ENCODE measurements at places on chromosomes 2 and 18. TPM values are rescaled to one million over a fixed set of nuclear protein-coding genes. Genes with fewer than 3 reads are reported as not detected.

- DNase-seq = no peak
- H3K4me3 ChIP-seq = no peak overlapping the region
- no peak overlapping the region for H3K27ac ChIP-seq
- no peaks in the 10 kb centered on the region for H3K36me3 ChIP-seq
- H3K4me1 ChIP-seq = no peaks in the 10 kb centered on the region
Observed at GRCh38 chr2:12265646-12266045, 451.1 kb upstream of the TRIB2 start.

- no peaks in the 10 kb centered on the region for H3K36me3 ChIP-seq
- H3K4me1 ChIP-seq = no peaks in the 10 kb centered on the region
- H3K27me3 ChIP-seq = no peaks in the 10 kb centered on the region
- no peak overlapping the region for H3K27ac ChIP-seq
Observed at GRCh38 chr2:15159751-15160177, 401.4 kb downstream of the NBAS start.

GRCh38 chr2:23107327-23107941 is 277.5 kb upstream of the KLHL29 start:
- H3K27ac ChIP-seq = no peak overlapping the region
- no peaks in the 10 kb centered on the region for H3K27me3 ChIP-seq
- no peaks in the 10 kb centered on the region for H3K36me3 ChIP-seq
- no peak for DNase-seq

DNA sequence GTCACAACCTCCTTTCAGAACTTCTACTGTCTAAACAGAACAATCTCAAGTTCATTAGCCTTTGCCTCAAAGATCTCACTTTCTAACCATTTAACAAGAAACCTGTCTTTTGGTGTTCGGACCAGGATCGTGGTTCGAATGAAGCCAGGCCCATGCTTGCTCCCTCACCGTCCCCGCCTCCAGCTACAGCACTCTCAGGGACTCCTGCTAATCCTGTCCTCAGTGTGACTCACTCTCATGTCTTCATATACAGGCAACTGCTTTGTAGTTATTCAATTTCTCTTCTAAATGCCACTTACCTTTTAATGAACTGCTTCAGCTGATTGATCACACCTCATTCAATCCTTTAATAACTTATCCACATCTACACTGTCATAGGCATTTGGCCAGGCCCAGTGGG is 15.8 kb downstream of the SERTAD2 start:
- H3K27ac ChIP-seq = no peak overlapping the region
- H3K27me3 ChIP-seq = no peaks in the 10 kb centered on the region
- DNase-seq = no peak

Gene CHRNG
- not detected for total RNA-seq

Gene CELF4
- 1.7 TPM for total RNA-seq

Gene CAPN14
- total RNA-seq = 0.29 TPM
